ENCODE measurements at places on chromosomes 3 and 15. TPM values are rescaled to one million over a fixed set of nuclear protein-coding genes. Genes with fewer than 3 reads are reported as not detected.
A peak's percentile ranks its signal among the peaks of the same experiment; 100 is the strongest.

DNA sequence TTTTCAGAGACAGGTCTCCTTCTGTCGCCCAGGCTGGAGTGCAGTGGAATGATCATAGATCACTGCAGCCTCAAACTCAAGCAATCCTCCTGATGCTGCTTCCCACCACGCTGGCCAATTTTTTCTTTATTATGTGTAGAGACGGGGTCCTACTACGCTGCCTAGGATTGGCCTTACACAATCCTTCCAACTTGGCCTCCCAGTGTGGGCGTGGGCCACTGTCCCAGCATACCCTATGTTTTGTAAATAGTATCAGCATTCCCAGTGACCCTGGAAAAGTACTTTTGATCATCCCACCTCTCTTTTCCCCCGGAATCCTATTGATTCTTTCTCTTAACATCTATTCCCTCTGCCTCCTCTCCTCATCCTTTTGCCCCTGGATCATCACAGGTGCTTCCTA, 36.9 kb downstream of the SLC28A2 start:
- H3K27ac ChIP-seq, result no peak overlapping the region
- no peak for DNase-seq
- H3K36me3 ChIP-seq, result no peaks in the 10 kb centered on the region
- H3K27me3 ChIP-seq, result peaks cover 44% of the 10 kb centered on the region
- no peaks in the 10 kb centered on the region for H3K4me1 ChIP-seq

DNA sequence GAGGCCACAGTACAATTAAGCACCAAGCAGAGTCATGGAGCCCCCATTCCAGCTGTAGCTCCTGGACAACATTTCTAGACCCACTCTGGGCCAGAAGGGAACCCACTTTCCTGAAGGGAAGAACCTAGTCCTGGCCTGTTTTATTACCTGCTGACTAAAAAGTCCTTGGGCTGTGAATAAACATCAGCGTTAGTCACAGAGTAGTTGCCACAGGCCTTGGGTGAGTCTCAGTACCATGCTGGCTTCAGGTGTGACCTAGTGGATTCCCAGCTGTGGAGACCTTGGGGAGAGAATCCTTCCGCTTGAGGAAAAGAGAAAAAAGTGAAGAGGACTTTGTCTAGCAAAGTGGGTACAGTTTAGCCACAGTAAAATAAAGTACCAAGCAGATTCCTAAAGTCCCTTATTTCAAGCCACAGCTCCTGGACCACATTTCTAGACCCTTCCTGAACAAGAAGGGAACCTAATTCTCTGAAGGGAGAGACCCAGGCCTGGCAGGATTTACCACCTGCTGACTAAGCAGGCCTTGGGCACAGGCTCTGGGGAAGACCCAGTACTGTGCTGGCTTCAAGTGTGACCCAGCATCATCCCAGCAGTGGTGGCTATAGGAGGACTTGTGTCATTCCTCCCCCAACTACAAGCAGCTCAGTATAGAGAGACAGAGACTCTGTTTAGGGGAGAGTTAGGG, 118.3 kb upstream of the KCNH8 start:
- DNase-seq, result no peak
- H3K27me3 ChIP-seq, result no peaks in the 10 kb centered on the region
- no peak overlapping the region for H3K27ac ChIP-seq
- no peak overlapping the region for H3K4me3 ChIP-seq
- H3K4me1 ChIP-seq, result no peaks in the 10 kb centered on the region
- H3K36me3 ChIP-seq, result no peaks in the 10 kb centered on the region

Gene GHSR
- not detected for total RNA-seq

- H3K36me3 ChIP-seq, result no peaks in the 10 kb centered on the region
- DNase-seq, result no peak
- no peaks in the 10 kb centered on the region for H3K27me3 ChIP-seq
- H3K4me3 ChIP-seq, result no peak overlapping the region
Measured at GRCh38 chr3:65706776-65707568, 331.7 kb downstream of the MAGI1 start.

- H3K4me3 ChIP-seq, result no peak overlapping the region
- no peaks in the 10 kb centered on the region for H3K27me3 ChIP-seq
- no peaks in the 10 kb centered on the region for H3K4me1 ChIP-seq
- H3K27ac ChIP-seq, result no peak overlapping the region
- no peaks in the 10 kb centered on the region for H3K36me3 ChIP-seq
Measured at GRCh38 chr15:26954403-26954802, 16.6 kb upstream of the GABRG3 start.

DNA sequence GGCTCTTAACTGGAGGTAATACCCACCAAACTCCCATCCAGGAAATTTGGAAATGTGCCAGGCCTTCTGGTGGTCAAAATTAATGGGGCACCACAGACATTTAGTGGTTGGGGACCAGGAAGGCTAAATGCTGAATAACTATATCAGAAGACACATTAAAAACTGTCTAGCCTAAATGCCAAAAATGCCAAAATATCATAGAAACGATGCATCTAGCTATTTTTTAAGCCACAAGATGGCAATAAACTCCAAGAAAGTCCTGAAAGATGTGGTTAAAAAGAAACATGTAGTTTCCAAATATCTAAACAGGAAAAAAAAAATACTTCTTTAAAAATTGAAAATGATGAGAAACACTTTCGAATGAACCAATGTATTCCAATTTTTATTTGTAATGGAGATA, 19.9 kb downstream of the CCDC14 start:
- no peak overlapping the region for H3K27ac ChIP-seq
- H3K36me3 ChIP-seq, result peaks cover 24% of the 10 kb centered on the region
- no peaks in the 10 kb centered on the region for H3K4me1 ChIP-seq
- no peak for DNase-seq
- H3K27me3 ChIP-seq, result no peaks in the 10 kb centered on the region

Gene PCNP
- 149 TPM for total RNA-seq

DNA sequence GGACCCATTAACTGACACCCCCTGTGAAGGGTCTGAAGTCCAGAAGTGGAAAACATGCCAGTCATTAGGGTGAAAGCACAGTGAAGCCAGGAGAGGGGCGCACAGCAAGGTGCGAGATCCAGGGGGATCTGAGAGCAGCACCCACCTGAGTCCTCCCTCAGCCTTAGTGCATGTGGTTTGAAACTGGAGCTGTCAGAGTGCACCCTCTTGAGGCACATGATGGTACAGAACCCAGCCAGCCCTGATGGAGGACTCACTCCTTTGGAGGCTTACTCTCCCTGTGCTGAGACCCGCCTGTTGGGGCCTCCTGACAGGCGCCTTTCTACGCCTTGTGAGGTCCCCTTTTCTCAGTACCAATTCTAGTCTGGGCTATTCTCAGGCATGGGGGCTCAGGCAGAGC, 77.8 kb downstream of the IL20RB start:
- H3K27ac ChIP-seq, result no peak overlapping the region
- H3K27me3 ChIP-seq, result peaks cover 30% of the 10 kb centered on the region
- H3K4me3 ChIP-seq, result no peak overlapping the region
- peaks cover 11% of the 10 kb centered on the region for H3K4me1 ChIP-seq
- H3K36me3 ChIP-seq, result no peaks in the 10 kb centered on the region

GRCh38 chr3:8931342-8931741, 31.9 kb downstream of the RAD18 start:
- no peak overlapping the region for H3K27ac ChIP-seq
- H3K4me1 ChIP-seq, result no peaks in the 10 kb centered on the region
- no peaks in the 10 kb centered on the region for H3K27me3 ChIP-seq
- H3K36me3 ChIP-seq, result peaks cover 4% of the 10 kb centered on the region
- H3K4me3 ChIP-seq, result no peak overlapping the region

GRCh38 chr3:13896473-13897154, 16.7 kb upstream of the WNT7A start:
- no peak overlapping the region for H3K27ac ChIP-seq
- no peaks in the 10 kb centered on the region for H3K36me3 ChIP-seq
- peaks cover 34% of the 10 kb centered on the region for H3K27me3 ChIP-seq

DNA sequence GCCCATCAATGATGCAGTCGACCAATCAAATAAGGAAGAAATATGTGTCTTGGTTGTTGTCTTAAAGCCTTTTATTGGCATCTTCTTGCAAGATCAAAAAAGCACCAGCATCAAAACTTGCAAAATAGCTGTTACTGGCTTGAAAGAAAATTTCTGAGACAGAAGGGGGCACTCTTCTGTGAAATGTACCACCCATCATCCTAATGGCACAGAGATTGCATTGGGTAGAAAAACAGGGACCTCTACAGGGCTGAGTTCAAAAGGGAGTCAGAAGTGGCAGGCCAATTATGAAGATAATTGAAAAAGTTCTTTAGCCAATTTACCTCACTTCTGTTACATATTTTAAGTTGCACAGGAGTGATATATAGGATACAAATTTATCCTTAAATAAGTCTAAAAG, 122.3 kb upstream of the GPR149 start:
- H3K4me1 ChIP-seq, result no peaks in the 10 kb centered on the region
- no peak overlapping the region for H3K27ac ChIP-seq
- H3K27me3 ChIP-seq, result no peaks in the 10 kb centered on the region
- H3K4me3 ChIP-seq, result no peak overlapping the region
- DNase-seq, result peak; percentile 54
- H3K36me3 ChIP-seq, result no peaks in the 10 kb centered on the region

Gene NPAP1
- 0.06 TPM for total RNA-seq

- no peak overlapping the region for H3K4me3 ChIP-seq
- no peak overlapping the region for H3K27ac ChIP-seq
- DNase-seq, result no peak
- H3K27me3 ChIP-seq, result no peaks in the 10 kb centered on the region
- H3K36me3 ChIP-seq, result no peaks in the 10 kb centered on the region
- H3K4me1 ChIP-seq, result peaks cover 13% of the 10 kb centered on the region
Measured at GRCh38 chr3:15556512-15556911, 35.0 kb upstream of the COLQ start.

Gene ACKR2
- total RNA-seq, result not detected

GRCh38 chr3:62607287-62608029, 234.1 kb upstream of the FEZF2 start:
- no peaks in the 10 kb centered on the region for H3K36me3 ChIP-seq
- H3K27ac ChIP-seq, result no peak overlapping the region
- H3K4me3 ChIP-seq, result no peak overlapping the region
- H3K4me1 ChIP-seq, result peaks cover 28% of the 10 kb centered on the region

GRCh38 chr3:156382458-156383346, 172.2 kb downstream of the SSR3 start:
- H3K4me1 ChIP-seq, result no peaks in the 10 kb centered on the region
- no peaks in the 10 kb centered on the region for H3K36me3 ChIP-seq
- no peaks in the 10 kb centered on the region for H3K27me3 ChIP-seq
- peak; percentile 24 for DNase-seq
- no peak overlapping the region for H3K4me3 ChIP-seq
- H3K27ac ChIP-seq, result no peak overlapping the region

DNA sequence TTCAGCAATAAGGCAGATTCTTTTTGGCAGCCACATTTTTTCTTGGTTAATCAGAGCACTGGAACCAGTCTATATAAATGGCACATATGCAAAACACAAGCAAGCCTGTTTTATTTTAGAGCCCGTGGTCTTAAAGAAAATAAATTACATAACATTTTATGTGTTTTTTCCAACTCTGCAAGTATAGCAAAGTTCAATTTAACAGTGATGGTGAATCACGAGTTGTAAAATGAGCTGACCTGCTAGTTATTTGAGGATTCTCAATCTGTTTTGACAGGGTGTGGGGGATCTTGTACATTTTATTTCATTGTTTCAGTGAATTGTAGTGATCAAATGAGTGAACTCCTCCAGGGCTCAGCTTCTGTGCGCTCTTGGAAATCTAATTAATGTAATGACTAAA, 2.7 kb downstream of the ARHGEF26 start:
- H3K36me3 ChIP-seq, result no peaks in the 10 kb centered on the region
- no peak for DNase-seq
- H3K27ac ChIP-seq, result no peak overlapping the region
- peaks cover 35% of the 10 kb centered on the region for H3K27me3 ChIP-seq
- H3K4me3 ChIP-seq, result peak overlapping the region; percentile 79

Gene PFN2
- total RNA-seq, result 328 TPM
